ENCODE measurements at places on chromosomes 5 and 9. TPM values are rescaled to one million over a fixed set of nuclear protein-coding genes. Genes with fewer than 3 reads are reported as not detected.
A peak's percentile ranks its signal among the peaks of the same experiment; 100 is the strongest.

- DNase-seq: no peak
Measured at GRCh38 chr9:120909904-120910303, 16.7 kb downstream of the TRAF1 start.

GRCh38 chr5:172322028-172322965 is 38.7 kb upstream of the UBTD2 start:
- DNase-seq: no peak

- peak; percentile 13 for DNase-seq
Measured at GRCh38 chr5:172541099-172541772, 86.9 kb upstream of the SH3PXD2B start.

DNA sequence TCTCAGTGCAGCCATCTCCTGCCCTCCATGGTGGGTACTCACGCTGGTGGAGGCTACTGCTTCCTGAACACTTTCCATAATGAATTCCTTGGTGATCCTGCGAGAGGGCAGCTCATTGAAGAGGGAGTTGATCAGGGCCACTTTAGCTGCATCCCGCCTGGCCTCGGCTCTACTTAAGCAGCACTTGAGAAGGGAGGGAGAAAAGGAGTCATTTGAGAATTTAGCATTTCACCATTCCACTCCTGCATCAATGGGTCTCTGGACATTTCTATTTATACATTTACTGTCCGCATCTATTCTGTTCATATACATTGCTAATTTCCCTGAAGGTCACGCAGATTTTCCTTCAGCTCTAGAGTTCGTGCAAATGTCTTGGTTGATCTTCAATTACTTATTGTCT is 35.1 kb downstream of the LIX1 start:
- DNase-seq: no peak

DNA sequence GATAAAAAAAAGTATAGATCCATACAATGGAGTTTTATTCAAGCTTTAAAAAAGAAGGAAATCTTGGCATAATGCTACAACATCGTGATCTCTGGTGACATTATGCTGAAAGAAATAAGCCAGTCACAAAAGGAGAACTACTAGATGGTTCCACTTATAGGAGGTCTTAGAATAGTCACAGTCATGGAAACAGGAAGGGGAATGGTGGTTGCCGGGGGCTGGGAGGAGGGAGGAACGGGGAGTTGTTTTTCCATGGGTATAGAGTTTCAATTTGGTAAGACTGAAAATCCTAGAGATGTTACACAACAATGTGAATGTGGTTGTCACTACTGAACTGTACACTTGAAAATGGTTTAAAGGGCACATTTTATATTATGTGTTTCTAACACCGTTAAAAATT is 94.5 kb downstream of the CFAP90 start:
- no peak for DNase-seq

DNA sequence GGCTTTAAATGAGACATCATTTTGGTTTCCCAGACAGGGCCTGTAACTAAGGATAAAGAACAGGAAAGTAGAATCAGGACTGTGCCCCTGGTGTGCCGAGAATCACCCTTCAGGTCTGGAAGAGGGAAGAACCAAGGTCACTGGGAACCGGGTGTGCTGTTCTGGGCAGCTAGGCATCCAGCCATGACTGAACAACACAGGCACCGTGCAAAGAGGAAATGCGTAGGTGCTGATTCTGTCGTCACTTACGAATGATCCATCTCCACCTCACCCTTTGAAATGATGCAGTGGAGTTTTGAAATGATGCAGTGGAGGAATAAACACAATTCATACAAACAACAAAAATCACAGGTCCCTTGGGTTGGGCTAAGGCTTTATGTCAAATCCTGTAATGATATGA is 64.4 kb downstream of the MAP1B start:
- no peak for DNase-seq

DNA sequence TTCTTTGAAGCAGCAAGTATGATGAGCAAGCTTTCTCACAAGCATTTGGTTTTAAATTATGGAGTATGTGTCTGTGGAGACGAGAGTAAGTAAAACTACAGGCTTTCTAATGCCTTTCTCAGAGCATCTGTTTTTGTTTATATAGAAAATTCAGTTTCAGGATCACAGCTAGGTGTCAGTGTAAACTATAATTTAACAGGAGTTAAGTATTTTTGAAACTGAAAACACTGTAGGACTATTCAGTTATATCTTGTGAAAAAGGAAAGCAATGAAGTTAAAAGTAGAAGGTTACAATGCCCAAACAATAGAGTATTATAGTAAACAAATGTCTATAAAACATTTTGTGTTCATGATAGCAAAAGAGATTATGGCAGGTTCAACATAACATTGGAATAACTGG is 88.6 kb downstream of the JAK2 start:
- DNase-seq: no peak

- DNase-seq: no peak
Measured at GRCh38 chr9:121445986-121446385, 53.7 kb downstream of the GGTA1 start.

GRCh38 chr9:107635101-107635802 is 145.7 kb upstream of the KLF4 start:
- no peak for DNase-seq

DNA sequence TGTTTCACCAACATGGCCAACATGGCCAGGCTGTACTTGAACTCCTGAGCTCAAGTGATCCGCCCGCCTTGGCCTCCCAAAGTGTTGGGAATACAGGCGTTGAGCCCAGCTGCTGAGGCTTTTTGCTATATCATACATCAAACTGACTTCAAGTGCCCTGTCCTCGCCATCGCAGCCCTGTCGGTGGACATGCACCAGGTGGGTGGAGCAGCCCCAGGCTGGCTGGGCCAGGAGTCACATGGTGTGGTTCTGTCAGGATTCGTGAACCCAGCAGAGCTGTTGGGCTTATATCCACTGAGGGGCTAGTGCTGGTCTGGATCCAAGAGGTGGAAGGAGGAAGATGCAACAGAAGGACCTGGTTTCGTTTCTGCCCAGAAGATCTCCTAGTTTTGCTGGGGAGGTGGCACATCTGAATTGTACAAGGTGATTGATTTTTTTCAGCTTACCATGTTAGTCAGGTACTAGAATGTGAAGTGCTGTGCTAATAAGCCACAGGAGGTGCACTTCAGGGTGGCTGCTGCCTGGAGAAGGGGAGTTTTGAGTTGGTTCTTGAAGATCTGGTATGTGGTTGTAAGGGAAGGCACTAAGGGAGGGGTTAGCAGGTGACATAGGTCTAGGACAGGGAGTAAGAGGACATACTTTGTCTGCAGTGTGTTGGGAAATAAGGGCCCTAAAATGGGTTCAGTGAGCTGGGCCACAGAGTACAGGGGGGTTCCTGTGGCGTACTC is 16.1 kb downstream of the PCBD2 start:
- DNase-seq: no peak

GRCh38 chr9:3296536-3296935 is 229.3 kb downstream of the RFX3 start:
- no peak for DNase-seq

- no peak for DNase-seq
Measured at GRCh38 chr9:113431191-113431590, 20.6 kb downstream of the C9orf43 start.

GRCh38 chr5:7941692-7942091 is 72.7 kb downstream of the MTRR start:
- DNase-seq: no peak

GRCh38 chr5:134289509-134290113 is 63.7 kb upstream of the PPP2CA start:
- peak; percentile 23 for DNase-seq

DNA sequence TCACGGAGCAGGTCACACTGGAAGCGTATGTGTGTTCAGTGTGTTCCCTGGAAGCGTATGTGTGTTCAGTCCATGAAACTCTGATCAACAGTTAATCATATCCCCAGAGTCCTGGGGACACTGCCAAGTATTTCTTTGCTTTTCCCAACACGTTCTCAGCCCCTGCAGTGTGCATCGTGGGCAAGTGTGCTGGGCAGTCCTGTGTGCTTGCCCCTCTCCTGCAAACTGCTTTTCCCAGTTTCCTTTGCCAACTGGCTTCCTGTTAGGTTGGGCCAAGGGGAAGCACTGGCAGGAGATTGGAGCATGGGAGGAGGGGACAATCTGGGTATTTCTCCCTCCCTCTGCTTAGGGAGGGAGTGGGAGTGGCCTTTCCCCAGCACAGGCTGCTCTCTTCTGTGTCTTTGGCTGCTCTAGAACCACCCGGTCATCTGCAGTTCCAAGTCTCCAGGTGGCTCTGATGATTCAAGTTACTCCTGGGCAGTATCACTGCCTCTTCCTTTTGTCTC is 36.8 kb upstream of the NEK6 start:
- DNase-seq: peak; percentile 62

DNA sequence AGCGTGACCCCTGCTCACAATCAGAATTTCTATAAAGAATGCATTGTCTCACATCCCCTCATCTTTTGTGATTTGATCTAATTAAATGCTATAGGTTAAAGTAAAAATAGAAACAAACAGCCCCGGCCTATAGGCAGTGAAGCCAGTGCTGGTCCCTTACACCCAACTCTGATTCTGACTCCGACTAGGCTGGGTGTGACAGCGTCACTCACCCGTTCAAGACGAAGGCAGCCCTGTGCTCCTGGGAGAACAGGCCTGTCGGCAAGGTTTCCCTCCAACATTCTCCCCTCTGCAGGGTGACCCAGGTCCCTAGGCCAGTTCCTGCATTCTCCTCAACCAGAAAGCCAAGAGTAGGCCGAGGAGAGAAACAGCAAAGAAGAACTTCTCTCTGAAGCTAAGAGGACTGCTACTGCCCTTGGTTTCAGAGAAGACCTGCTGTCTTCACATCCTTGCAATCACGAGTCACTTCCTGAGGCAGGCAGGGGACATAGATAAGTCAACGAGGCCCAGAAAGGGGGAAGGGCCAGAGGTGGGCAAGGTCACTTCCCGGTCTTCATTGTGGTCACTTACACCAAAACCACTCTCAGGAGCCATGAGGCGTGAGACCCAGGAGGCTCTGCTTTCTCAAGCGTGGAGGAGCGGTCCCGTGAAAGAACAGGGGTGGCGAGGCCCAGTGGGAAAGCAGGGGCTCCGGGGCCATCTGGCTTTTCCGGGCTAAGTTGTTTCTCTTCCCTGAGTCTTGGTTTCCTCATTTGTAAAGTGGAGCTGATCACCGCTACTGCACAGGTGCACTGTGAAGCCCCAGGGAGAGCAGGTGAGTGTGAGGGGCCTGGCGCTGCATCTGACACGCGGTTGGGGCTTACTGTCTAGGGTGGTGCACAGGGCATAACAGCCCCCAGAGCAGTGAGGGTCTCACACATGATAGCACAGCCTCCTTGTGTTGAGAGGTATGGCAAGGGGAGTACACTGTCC is 200.8 kb downstream of the CRB2 start:
- DNase-seq: no peak

- DNase-seq: no peak
Measured at GRCh38 chr9:93020151-93020550, 38.4 kb upstream of the SUSD3 start.

Gene ARHGEF28
- total RNA-seq: 13.3 TPM

Gene SH3RF2
- 75.8 TPM for total RNA-seq

Gene JAKMIP2
- total RNA-seq: not detected

Gene LAMC3
- not detected for total RNA-seq

Gene MEIKIN
- not detected for total RNA-seq

Gene C8G
- 66.2 TPM for total RNA-seq

Gene GALNT12
- total RNA-seq: 118 TPM

Gene PLPPR1
- 0.54 TPM for total RNA-seq

Gene PAEP
- total RNA-seq: not detected

Gene ADAMTS6
- 2.0 TPM for total RNA-seq

Gene UHRF2
- 44.1 TPM for total RNA-seq

Gene IFNB1
- not detected for total RNA-seq
